Activated CD8-positive, alpha-beta memory T cell treated with anti-CD3 and anti-CD28 coated beads for 4 hours (primary cell): ENCODE measurements at places on chromosomes 2 and 18.

DNA sequence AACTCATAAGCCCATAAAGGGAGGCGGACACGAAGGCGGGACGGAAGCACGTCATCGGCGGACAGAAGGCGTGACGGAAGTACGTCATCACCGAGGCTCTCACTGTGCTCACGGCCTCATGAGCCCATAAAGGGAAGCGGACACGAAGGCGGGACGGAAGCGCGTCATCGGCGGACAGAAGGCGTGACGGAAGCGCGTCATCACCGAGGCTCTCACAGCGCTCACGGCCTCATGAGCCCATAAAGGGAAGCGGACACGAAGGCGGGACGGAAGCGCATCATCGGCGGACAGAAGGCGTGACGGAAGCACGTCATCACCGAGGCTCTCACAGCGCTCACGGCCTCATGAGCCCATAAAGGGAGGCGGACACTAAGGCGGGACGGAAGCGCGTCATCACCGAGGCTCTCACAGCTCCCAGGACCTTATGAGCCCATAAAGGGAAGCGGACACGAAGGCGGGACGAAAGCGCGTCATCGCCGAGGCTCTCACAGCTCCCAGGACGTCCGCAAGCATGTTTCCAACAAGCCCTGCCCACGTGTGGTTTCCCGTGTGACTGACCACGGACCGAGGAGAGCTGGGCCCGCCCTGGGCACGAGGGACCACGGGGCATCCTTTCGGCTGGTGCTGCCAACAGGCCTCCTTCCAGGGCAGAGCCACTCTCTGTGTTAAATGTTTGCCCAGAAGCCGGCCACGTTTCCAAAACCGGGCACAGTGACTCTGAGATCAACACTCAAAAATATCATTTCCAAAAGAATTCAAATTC, 182.7 kb upstream of the SALL3 start:
- no peak for DNase-seq

GRCh38 chr18:79121746-79122474, 52.7 kb downstream of the ATP9B start:
- no peak for DNase-seq

- DNase-seq, result no peak
Measured at GRCh38 chr2:144201126-144201525, 318.8 kb downstream of the ZEB2 start.

GRCh38 chr18:75185460-75185859, 23.5 kb downstream of the PTGR3 start:
- no peak for DNase-seq

GRCh38 chr18:39134255-39134654, 1568.7 kb upstream of the CELF4 start:
- no peak for DNase-seq

DNA sequence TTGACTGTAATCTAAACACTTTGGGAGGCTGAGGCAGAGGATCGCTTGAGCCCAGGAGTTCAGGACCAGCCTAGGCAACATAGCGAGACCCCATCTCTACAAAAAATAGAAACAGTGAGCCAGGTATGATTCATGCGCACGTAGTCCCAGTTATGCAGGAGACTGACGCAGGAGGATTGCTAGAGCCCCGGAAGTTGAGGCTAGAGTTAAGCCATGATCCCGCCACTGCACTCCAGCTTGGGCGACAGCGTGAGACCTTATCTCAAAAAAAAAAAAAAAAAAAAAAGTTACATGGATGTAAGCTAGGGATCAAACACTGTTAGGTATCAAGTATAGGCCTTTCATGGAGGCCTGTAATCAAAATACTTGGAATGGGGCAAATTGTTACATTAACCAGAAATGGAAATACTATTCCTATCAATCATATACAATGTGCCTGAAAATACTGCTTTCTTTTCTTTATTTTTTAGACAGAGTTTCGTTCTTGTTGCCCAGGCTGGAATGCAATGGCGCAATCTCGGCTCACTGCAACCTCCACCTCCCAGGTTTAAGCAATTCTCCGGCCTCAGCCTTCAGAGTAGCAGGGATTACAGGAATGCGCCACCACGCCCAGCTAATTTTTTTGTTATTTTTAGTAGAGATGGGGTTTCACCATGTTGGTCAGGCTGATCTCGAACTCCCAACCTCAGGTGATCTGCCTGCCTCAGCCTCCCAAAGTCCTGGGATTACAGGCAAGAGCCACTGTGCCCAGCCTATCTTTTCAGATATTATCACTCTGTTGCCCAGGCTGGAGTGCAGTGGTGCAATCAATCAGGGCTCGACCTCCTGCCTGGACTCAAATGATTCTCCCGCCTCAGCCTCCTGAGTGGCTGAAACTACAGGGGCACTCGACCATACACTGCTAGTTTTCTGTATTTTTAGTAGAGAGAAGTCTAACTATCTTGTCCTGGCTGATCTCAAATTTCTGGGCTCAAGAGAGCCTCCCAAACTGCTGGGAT, 27.2 kb downstream of the XPO1 start:
- DNase-seq, result no peak

GRCh38 chr2:101931402-101931801, 60.4 kb upstream of the IL1R2 start:
- no peak for DNase-seq

DNA sequence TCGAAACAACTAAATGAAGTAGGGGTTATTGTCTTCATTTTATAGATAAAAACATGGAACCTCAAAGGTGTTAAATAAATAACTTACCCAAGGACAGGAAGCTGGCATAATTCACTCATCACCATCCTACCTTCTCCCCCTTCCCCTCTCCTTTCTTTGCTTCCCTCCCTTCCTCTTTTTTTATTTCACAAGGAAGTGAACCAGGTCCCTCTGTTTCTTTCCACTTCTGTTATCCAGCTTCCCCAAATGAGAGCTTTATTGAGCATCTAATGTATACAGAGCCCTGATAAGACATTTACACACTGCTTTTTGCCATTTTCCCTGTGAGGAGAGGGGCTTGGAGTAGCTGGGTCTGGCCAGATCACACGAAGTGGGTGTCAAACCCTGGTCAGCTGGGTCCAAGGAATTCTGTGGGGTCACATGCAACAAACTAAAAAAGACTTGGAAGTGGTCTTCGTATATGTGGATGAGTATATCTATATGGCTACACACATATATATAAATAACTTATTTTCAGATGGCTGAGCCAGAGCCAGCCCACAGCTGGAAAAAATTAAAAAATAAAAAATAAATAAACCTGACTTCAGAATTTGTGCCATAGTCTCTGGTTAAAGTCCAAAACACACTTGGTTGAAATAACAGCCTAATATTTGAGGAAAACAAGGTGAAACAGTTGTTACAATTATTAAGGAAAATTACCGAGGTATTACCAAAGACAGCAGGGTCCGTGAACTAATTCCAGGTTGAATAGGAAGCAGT, 49.3 kb upstream of the FOSL2 start:
- no peak for DNase-seq

DNA sequence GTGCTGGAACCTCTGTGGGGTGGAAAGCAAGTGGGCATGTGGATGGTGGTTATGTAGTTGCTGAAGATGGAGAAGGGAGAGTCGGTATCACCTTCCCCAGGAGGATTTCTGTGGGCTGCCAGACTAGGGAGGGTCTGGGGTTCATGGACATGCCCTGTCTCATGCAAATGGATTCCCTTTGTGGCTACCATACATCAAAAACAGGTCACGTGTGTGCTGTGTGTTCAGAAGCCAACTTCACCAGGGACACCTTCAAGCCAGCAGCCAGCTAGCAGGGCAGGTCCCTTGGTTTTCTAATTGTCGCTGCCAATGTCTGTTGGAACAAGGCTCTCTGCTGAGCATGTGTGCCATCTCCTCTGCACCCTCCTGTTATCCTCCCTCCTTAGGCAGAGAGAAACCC, 155.2 kb downstream of the ATP9B start:
- DNase-seq, result no peak

DNA sequence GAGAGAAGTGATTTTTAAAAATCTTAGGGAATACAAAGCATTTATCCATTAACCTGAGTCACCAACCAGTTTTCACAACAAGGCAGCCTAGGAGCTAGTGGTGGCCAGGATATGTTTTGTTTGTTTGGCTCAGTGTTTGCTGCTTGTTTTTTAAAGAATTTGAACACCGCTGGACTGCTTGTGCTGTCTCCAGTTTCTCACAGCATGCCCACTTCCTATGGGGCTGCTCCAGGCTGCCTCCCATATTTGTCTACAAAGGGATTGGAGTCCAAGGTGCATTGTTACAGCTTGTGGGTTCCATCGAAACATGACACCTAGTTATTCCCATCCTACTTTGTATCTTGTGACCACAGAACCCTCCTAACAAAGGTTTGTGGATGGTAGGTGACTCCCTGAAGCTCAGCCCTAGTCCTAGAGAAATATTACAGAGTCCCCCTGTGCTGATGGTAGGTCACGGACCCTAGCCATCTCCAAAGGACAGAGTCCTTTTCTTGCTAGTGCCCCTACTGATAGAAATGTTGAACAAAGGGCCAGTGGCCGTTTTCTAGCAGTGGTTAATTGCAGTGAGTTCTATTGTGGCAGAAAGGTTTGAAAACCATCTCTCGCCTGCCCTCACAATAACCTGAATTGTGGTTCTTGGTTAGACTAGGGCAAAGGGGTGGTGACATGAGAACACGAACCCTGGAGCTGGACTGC, 23.2 kb downstream of the GPR39 start:
- DNase-seq, result no peak

DNA sequence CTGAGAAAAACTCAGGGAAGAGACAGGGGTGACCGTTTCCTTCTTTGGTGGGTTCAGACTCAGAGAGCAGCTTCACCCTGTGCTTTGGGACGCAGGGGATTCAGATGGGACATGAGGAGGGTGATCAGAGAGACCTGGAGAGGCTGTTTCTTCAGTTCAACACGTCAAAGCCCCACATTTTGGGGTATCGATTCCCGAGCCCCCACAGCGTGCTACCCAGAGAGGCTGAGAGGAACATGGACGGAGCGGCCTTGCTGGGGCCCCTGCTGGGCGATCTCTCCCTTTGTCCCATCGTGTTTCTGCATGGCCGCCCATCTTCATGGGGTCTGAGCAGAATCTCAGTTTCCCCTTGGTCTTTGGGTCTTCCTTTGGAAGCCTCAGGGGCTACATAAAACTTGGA, 38.2 kb upstream of the PXDN start:
- no peak for DNase-seq

DNA sequence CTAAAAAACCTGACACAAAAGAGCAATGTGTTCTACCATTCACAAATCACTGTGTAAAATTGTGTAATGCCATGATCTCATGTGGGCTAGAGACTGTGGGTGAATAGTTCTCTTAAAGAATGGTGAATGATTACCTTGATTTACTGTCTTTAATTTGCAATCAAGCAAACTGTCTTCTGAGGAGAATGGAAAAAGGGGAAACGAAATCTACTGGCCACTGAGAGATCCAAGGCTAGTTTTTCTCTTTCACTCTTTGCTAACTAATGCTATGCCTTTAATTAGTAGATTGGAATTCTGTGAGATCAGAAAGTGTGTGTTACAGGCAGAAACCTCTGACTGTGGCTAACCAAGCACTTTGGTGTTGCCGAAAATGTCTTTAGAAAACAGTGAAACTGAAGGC, 422.7 kb downstream of the TGIF1 start:
- DNase-seq, result no peak

DNA sequence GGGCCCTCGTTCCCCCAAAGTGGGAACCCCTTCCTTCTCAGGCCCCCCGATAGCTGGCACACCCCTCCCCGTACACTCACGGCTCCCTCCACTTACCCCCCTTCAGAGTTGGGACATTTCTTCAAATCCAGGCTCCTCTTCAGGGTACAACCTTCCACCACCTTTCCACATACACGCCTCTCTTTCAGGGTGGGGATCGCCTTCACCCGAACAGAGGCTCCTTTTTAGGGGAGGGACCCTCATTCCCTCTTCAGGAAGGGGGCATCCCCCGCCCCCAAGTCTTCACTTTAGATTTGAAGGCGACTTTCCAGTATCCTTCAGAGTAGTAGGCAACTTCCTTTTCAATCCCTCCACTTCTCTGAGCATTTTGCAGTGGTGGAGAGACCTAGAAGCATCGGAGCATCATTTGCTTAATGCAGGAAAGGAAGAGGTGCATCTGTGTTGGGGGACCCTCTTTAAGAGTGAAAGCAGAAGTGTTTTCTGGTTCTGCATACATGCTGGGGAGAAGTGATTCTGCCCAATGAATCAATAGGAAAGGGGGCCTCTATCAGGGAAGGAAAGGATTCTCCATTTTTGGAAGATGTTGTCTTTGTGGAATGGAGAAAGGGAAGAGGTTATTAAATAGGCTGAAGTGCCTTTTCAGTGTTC, 845 bp downstream of the EML4 start:
- no peak for DNase-seq

DNA sequence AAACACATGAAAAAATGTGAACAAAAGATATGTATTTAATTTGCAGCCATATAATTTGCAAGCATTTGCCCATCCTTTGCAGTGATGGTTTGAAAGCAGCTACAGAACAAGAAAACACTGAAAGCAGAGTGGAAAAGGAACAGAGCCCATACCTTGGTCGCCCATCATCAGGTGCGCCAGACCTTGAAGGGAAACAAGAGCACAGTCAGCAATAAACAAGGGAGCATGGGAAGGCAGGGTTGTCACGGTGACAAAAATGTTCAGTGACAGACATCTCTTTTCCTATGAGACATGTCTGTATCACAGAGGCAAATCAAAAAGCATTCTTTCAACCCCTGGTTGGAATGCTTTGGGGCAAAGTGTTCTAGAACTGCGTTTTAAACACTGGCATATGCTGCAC, 109.4 kb downstream of the NRXN1 start:
- DNase-seq, result no peak

DNA sequence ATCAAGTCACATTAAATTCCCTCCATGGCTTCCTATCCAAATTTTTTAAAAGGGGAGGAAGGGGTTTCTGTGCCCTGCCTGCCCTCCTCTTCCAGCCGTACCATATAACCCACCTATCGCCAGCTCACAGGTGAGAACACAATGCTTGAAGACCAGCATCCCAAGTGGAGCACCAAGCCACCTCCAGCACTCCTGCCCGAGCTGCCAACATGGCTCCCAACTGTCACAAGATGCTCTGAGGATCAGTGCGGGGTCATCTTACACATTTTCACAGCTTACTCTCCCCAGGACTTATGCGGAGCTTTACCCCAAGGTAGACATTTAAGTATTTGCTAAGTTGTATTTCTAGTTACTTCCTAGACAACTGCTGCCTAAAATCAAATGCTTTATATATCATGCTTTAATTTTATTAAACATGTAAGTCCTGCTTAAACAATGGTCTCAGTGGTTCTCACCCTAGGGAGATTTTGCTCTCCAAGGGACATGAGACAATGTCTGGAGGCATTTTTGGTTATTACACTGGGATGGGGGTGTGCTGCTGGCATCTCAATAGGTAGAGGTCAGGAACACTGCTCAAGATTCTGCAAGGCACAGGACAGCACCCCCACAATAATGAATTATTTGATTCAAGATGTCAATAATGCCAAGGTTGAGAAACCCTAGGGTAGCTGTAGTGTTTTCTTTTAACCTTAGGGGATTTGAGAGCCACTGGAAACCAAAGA, 45.8 kb downstream of the SF3B1 start:
- no peak for DNase-seq

- DNase-seq, result no peak
Measured at GRCh38 chr2:183253441-183254130, 129.3 kb downstream of the NUP35 start.

GRCh38 chr2:145905371-145905770, 1385.5 kb upstream of the ZEB2 start:
- no peak for DNase-seq
